Left ventricle myocardium superior (tissue), 1 donor: ENCODE measurements at places on chromosomes 12 and 14.

GRCh38 chr12:32462908-32463307 lies 63.5 kb downstream of the FGD4 start:
- DNase-seq = no peak

- DNase-seq = no peak
Observed at GRCh38 chr12:123951467-123951866, 21.2 kb downstream of the CCDC92 start.

GRCh38 chr14:100623557-100623956 lies 36.3 kb upstream of the BEGAIN start:
- no peak for DNase-seq

DNA sequence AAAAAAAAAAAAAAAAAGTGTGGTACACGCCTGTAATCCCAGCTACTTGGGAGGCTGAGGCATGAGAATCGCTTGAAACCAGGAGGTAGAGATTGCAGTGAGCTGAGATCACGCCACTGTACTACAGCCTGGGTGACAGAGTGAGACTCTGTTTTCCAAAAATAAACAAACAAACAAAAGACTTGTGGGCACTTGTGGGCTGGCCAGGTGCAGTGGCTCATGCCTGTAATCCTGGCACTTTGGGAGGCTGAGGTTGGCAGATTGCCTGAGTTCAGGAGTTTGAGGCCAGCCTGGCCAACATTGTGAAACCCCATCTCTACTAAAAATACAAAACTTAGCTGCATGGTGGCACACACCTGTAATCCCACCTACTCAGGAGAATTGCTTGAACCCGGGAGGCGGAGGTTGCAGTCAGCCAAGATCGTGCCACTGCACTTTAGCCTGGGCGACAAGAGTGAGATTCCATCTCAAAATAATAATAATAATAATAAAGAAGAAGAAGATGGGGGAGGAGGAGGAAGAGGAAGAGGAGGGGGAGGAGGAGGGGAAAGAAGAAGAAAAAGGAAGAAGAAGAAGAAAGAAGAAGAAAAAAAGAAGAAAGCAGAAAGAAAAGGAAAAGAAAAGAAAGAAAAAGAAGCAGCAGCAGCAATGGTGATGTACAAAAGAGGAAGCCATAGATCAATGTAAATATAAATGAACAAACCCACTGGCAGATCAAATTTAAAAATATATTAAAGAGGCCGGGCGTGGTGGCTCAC lies 27.9 kb upstream of the CCNT1 start:
- no peak for DNase-seq

GRCh38 chr12:120085920-120086645 lies 30.5 kb downstream of the RAB35 start:
- DNase-seq = no peak

DNA sequence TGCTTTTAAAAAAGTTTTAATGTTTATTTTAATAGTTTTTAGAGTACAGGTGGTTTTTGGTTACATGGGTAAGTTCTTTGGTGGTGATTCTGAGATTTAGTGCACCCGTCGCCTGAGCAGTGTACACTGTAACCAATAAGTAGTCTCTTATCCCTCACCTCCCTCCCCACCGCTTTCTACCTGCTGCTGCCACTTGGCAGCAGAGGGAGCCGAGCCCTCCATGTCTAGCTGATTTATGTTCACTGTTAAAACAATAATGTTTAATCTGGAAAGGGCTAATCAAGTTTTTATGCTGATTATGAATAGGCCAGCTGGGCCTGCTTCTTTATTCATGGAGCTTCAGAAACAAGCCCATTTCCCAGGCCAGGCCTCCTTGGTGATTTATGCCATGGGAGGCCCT lies 73.1 kb downstream of the ADCK1 start:
- DNase-seq = no peak

- no peak for DNase-seq
Observed at GRCh38 chr14:101657372-101657771, 96.1 kb downstream of the DIO3 start.

- DNase-seq = no peak
Observed at GRCh38 chr12:130846369-130846768, 7.3 kb upstream of the STX2 start.

DNA sequence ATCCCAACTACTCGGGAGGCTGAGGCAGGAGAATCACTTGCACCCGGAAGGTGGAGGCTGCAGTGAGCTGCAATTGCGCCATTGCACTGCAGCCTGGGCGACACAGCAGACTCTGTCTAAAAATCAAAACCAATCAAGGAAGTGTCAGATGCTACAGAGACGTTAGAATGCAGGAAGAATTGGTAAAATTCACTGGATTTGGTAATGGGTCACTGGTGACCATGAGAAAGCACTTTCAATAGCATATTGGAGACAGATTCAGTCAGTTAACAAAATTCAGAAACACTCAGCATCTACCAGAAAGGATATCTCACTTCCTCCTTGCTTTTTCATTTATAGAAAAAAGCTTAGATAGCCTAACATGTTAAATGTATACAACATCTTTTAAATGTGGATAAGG lies 17.5 kb downstream of the BIN2 start:
- no peak for DNase-seq
